ENCODE measurements at places on chromosomes 13 and 19.

GRCh38 chr19:6423499-6424194, 964 bp downstream of the KHSRP start:
- DNase-seq, result no peak

DNA sequence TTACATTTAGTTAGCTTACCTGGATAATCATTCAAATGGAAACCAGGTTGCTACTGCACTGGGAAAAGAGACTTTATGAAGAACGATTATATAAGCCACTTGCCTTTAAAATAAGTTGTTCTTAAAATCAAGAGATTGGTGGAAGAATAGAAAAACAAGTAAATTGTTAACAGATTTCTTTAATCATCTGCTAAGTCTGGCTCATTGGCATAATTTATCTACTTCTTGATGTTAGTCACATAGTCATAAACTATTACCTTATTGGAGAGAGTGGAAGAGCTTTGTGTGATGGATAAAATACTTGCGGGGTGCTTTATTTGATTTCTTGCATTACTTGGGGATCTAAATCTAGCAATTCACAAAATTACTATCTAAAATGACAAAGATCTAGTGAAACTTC, 6.8 kb downstream of the LSM14A start:
- DNase-seq, result no peak

GRCh38 chr13:73985783-73986182, 148.4 kb downstream of the KLF12 start:
- DNase-seq, result no peak

- DNase-seq, result no peak
Measured at GRCh38 chr13:21020581-21020980, 40.8 kb downstream of the LATS2 start.

DNA sequence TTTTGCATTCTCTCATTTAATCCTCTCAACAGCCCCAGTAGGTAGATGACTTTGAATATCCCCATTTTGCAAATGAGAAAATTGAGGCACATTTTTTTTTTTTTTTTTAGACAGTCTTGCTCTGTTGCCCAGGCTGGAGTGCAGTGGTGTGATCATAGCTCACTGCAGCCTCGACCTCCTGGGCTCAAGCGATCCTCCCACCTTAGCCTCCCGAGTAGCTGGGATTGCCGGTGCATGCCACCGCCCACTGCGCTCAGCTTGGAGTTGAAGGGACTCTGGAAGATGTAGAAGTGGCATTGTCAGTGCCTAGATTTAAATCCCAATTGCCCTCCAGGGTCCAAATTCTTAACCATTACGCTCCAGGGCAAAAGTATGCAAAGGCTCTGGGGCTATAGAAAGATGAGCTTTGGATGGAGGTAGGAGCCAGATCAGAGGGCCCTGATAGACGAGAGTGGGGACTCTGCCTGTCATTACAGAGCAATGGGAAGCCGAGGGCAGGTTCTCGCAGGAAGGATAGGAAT, 813 bp upstream of the MCOLN1 start:
- no peak for DNase-seq

- no peak for DNase-seq
Measured at GRCh38 chr19:42508892-42509444, 19.3 kb downstream of the CEACAM1 start.

GRCh38 chr13:113934576-113934975, 39.3 kb downstream of the C13orf46 start:
- no peak for DNase-seq

Data from vagina (tissue), 2 donors.